Heart right ventricle (tissue), 16 donors: ENCODE measurements at places on chromosomes 2 and 18. TPM values are rescaled to one million over a fixed set of nuclear protein-coding genes. Genes with fewer than 3 reads are reported as not detected.

Gene GAL3ST2
- total RNA-seq = not detected

Gene DNAJC5G
- total RNA-seq = 2.9 TPM

Gene DLGAP1
- total RNA-seq = 0.42 TPM

Gene DSG2
- 36.7 TPM for total RNA-seq

Gene NXPH2
- not detected for total RNA-seq

Gene CLEC4F
- total RNA-seq = 0.28 TPM

- DNase-seq = no peak
Observed at GRCh38 chr2:207734264-207734635, 22.8 kb downstream of the CCNYL1 start.

DNA sequence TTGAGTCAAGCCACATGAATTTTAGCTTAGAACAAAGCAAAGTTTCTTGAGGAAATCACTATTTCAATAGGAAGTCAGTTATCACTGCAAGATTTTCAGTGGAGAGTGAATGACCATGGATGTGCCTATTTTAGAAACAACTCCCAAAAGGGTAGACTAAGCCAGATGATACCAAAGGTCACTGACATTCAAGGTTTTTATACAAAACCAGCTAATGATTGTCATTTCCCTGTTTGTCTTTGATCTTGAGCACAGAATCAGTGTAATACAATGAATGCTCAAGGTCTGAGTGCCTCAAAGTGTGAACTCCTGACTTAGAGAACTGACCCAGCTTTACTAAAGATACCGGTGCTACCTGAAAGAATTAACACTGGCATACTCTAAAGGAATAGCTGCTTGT lies 60.5 kb downstream of the CDH2 start:
- DNase-seq = no peak

DNA sequence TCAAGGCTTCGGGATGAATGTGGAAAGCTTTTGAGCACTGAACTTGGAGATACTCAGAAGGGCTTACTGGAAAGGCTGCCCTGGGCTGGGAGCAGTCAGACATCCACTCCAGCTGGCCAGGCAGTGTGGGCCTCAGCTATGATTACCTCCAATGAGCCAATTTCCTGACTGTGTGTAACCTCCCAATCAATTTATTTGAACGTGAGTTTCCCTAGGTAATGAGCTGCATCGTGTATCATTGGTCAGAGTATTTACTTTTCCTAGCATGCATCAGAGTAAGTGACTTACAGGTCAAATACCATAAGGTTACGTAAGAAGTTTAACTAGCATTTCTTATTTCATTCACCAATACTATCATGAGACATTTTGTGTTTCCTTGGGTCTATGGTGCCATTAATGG lies 11.0 kb upstream of the CTAGE1 start:
- no peak for DNase-seq

DNA sequence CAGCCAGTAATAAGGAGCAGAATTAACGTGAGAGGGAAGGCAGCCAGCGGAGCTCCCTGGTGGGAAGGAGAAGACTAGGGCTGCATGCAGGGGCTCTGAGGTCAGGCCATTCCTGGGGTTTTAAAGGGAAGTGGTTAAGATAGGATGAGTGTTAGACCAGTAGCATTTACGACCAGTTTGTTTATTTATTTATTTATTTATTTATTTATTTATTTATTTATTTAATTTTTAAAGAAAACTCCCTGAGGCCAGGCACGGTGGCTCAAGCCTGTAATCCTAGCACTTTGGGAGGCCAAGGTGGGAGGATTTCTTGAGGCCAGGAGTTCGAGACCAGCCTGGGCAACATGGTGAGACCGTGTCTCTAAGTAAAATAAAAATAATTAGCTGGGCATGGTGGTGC lies 152.8 kb downstream of the FHOD3 start:
- DNase-seq = no peak

DNA sequence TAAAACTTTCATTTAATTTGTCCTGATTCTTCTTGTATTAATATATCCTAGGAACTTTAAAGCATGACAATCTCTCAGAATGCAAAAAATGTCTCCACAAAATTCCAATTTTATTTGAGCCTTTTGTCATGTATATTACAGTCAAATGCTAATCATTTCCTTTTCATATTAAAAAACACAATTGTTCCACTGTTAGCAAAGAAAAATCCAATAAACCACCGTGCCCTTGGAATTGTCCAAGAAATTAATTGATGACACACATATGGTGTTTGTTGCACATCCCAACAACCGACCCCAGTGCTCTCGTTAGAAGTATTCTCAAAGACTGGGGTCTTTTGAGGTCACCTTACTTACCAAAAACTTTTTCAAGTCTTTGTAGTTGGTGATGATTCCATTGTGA lies 28.1 kb downstream of the GFPT1 start:
- no peak for DNase-seq

DNA sequence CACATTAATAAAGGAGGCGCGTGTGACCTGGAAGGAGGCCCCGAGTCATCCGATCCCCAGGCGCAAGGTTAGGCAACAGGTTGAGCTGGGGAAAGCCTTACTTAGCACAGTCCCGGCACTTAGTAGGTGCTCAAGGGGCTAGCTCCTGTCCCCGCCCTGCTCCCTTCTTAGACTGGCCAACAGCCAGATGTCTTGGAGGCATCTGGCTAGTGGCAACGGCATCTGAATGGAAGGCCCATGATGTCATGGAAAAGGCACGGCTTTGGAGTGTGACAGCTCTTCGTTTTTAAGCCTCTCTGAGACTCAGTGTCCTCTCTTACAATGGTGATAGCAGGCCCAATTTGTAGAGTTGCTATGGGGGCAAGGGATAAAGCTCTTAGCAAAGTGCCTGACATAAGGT lies 258.3 kb downstream of the CYRIA start:
- peak; percentile 18 for DNase-seq

- DNase-seq = no peak
Observed at GRCh38 chr2:234404957-234405356, 91.9 kb downstream of the ARL4C start.
